ENCODE measurements at places on chromosomes 12 and 14.

DNA sequence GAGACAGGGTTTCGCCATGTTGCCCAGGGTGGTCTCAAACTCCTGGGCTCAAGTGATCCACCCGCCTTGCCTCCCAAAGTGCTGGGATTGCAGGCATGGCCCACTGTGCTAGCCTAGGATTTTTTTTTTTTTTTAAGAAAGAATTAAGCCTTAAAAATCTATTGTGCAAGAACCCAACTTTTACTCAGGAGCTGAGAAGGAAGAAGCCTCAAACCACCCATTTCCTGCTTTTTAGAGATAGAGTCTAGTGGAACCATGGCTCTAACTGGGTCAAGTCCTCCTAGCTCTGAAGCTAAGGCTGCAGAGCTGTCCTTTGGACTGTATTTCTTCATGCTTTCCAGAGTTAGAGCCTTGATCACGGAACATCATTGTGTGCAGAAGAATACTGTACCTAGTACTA lies 1.3 kb upstream of the TSFM start:
- DNase-seq, result no peak

DNA sequence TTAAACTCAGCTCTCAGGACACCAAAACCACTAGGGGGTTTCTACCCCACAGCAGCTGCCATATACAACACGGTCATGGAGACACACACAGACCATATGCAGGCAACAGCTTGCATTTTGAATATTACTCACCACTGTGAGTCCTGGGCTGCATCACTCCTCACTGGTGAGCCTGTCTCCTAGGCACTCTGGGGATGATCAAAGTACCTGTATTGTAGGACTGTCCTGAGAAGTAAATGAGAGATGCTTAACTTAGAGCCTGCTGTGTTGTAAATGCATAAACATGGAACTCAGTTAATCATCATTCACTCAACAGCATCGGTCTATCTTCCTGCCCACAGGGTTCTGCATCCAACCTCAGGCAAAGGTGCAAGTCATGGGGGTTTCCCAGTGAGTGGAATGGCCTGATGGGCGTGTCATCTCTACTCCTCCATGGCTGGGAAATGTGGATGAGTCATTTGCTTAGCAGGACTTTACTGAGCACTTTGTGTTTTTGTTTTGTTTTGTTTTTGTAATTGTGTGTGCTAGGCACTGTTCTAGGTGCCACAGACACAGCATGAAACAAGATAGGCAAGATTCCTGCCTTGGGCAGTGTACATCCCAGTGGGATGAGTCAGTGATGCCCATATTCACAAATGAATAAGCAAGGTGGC lies 1141.2 kb upstream of the TMEM132C start:
- DNase-seq, result no peak

DNA sequence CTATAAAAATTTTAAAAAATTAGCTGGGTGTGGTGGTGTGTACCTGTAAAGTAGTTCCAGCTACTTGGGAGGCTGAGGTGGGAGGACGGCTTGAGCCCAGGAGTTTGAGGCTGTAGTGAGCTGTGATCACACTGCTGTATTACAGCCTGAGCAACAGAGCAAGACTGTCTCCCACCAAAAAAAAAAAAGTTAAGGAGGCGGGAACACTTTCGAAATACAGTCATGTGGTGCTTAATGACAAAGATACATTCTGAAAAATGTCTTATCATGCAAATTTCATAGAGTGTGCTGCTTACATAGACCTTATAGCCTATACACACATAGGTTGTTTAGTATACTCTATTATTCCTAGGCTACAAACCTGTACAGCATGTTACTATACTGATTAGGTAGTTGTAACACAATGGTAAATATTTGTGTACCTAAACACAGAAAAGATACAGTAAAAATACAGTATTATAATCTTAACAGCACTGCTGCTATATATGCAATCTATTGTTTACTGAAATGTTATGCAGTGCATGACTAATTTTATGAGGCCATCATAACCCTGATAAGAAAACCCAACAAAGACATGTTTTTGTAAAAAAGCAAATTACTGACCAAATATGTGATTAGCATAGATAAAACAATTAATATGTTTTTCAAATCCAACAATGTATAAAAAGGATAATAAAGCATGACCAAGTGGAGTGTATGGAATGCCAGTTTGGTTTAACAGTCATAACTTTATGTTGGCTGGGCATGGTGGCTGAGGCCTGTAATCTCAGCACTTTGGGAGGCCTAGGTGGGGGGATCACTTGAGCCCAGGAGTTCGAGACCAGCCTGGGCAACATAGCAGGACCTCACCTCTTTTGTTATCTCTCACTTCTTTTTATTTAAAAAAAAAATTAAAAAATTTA lies 11.4 kb downstream of the EIF2S1 start:
- DNase-seq, result no peak

DNA sequence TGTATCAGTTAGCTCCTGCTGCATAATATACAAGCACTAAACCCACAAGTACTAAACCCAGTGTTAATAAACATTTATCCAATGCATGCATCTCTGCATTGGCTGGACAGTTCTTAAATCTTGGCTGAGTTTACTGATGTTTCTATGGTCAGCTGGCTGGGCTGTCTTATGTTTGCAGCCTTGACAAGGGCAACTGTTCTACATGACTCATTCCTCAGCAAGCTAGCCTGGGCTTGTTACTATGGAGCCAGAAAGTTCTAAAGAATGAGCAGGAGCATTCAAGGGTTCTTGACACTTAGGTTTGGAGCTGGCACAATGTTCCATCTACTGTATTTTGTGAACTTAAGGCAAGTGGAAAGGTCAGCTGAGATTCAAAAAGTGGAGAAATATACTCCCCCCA lies 199.1 kb downstream of the GLT1D1 start:
- DNase-seq, result no peak

DNA sequence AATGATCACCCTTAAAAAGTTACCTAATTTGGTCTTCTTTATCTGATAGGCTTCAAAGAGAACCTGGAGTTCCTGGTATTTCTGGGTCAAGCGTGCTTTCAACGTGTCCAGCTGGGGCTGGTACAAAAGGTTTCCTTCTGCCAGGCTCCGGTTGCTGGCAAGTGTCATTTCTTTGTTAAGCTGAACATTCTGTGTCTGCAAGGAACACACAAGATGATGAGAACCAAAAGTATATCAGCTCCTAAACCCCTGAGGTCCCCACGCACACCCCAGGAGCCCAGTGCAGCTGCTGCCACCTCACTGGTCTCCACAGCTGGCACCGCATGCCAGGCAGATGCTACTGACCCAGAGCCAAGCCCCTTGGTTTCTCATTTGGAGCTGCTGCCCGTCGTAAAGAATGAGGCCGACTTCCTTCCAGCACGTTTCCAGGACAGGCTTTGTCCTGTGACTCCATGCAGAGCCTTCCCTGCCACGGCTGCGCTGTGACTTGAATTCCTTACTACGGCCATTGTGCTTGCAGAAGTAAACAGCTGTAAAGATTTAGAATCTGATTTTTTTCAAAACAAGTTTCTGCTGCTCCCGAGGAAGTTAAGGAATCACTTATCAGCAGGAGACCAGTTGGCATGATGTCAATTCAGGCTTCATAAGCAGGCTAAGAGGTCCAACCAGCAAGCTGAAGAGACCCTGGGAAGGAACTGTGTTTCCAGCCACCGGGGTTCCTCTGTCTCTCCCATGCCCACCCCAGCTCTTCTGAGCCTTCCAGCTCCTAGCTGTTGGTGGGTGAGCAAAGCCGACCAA lies 24.9 kb downstream of the VPS37B start:
- no peak for DNase-seq

- DNase-seq, result no peak
Observed at GRCh38 chr12:124030510-124030909, 57.5 kb downstream of the ZNF664 start.

GRCh38 chr14:25049568-25050268 lies at the start of gene STXBP6:
Gene STXBP6 (minus strand): TSS chr14:25050147. CDS start chr14:24974818, 75,329 bp downstream.
- peak; percentile 76 for DNase-seq

- DNase-seq, result no peak
Observed at GRCh38 chr14:89956661-89957009, 908 bp downstream of the TDP1 start.

GRCh38 chr12:47035484-47035883 lies 43.9 kb upstream of the PCED1B start:
- no peak for DNase-seq

- DNase-seq, result no peak
Observed at GRCh38 chr12:9619411-9620179, 11.9 kb upstream of the KLRB1 start.

GRCh38 chr12:3882896-3883564 lies 9.8 kb upstream of the PARP11 start:
- no peak for DNase-seq

- no peak for DNase-seq
Observed at GRCh38 chr12:95257541-95257940, 39.9 kb downstream of the VEZT start.

- DNase-seq, result no peak
Observed at GRCh38 chr14:24928386-24928900, 121.5 kb downstream of the STXBP6 start.

Data from NCI-H2081 (cell line).